ENCODE measurements at places on chromosomes 3 and 15.

DNA sequence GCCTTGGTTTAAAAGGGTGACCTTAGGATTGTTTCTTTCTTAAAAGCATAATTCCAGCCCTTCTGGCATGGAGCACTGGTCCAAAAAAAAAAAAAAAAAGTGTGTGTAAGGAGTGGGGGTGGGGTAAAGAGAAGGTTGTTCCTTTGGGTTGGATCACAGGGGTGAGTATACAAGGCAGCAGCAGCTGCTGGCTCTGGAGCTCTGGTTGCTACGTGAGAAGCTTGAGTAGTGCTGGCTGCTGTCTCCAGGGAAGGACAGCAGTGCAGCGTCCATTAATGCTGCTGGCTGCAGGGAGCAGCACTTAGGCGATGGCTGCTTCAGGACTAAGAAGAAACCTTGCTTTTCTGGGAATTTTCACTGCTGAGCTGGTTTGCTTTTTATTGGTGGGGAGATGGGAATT is 2.3 kb downstream of the SETD5 start:
- DNase-seq, result peak; percentile 85

DNA sequence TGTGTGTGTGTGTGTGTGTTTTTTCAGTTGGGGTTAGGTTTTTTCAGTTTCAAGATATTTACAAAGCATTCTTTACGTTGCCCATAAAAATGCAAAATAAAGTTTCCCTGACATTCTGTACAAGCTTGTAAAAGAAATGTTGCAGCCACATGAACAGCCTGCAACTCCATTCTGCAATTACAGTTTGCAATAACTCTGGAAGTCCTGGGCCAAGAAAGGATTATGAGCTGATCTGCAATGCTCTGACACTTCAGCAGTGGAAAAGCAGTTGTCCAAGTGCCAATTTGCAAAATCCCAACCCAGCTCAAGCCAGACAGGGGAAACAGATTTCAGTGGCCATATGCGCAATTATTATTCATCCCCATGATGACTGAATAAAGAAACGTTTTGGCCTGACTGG is 322.1 kb downstream of the MEX3B start:
- peak; percentile 82 for DNase-seq

GRCh38 chr3:108724101-108724500 is 33.1 kb downstream of the RETNLB start:
- no peak for DNase-seq

DNA sequence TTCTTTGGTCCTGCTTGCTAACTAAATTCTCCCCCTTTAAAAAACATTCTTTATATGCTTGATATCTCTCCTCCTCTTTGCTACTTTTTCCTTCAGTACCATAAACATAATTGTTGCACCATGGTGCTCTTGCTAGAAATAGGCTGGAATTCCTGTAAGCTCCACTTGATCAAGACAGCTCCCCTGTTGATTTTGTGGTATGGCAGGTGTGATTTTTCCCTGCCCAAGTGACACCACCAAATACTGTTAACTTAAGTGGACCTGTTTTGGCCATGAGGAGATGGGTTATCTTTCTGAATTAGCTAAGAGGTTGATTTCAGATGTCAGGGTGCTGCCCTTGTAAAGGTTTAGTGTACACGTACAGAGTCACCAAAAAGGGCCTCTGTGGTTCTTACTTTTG is 205.3 kb downstream of the CDIN1 start:
- no peak for DNase-seq

DNA sequence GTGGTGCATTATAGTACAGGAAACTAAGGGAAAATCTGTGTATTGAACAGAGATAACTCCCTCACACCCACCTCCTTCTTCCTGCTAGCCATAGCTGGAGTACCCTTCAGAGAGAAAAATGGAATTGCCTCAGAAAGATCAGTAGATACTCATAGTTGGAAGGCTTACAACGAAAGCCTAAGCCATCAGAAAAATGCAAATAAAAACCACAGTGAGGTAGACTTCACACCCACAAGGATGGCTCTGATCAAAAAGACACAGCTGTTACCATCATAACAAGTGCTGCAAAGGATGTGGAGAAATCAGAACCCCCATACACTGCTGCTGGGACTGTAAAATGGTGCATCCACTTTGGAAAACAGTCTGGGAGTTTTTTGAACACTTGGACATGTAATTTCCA is 7.4 kb upstream of the DLG1 start:
- no peak for DNase-seq

GRCh38 chr3:13070391-13071070 is 2.7 kb downstream of the IQSEC1 start:
- no peak for DNase-seq

GRCh38 chr3:133874761-133875438 is 20.8 kb downstream of the RAB6B start:
- DNase-seq, result no peak

Data from left hindlimb (tissue), 1 donor.